ENCODE measurements at places on chromosomes 12 and 14.

- DNase-seq = no peak
Measured at GRCh38 chr14:67221248-67221981, 19.8 kb upstream of the PALS1 start.

DNA sequence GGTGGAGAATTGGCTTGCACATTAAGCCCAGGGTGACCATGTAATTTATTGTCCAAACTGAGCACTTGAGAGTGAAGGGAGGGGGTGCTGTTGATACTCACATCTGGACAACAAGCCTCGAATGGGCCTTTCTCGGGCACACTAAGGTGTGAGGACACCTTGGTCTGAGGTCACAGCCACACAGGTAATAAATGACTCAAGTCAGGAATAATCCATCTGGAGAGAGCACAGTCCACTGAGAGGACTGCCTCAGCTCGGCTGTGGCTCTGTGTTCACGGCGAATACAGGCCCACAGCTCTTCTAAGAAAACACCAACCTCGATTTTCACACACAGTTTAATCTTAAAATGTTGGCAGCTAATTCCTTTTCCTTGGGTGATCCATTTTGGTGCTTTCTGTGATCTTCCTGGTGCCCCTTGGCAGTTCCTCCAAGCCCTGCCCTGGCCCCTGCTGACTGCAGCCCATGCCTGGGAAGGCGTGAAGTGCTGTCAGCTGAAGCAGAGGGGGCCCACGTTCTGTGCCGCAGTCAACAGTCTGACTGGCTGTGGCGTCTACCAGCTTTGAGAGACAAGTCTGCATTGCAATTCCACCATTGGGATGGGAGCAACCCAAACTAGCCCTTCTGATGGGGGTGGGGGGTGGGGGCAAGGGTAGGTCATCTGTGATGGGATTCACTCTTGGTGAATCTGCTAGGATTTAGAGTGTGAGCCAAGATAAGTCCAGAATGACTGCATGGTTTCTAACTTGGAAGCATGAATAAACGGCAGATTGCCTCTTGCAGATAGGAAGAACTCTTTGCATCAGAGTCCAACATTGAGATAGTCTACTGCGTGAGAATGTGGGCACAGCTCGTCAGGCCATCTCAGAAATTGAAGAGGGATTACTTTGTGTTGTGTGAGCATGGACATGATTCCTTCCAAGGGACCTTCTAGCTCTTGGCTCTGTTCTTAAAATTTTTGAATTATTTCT lies 42.8 kb downstream of the ZNF664 start:
- DNase-seq = no peak

DNA sequence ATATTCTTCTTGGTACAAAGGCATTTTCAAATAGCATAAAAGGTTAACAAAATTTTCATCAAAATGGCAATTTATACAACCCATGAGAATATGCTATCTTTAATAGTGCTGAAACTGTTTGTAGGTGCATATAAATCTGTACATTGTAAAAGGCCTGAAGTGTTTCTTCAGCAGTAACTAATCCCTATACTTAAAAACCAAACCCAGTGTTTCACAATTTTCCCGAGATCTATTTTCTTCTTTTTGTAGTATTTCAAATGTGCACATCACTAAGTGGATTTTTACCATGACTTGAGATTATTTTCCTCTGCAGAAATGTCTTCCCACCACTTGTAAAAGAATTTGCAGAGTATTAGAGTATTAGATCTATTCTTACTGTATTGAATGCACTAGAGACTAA lies 76.5 kb downstream of the FERMT2 start:
- DNase-seq = no peak

GRCh38 chr14:106845286-106846087 lies 1319.1 kb downstream of the TMEM121 start:
- DNase-seq = no peak

DNA sequence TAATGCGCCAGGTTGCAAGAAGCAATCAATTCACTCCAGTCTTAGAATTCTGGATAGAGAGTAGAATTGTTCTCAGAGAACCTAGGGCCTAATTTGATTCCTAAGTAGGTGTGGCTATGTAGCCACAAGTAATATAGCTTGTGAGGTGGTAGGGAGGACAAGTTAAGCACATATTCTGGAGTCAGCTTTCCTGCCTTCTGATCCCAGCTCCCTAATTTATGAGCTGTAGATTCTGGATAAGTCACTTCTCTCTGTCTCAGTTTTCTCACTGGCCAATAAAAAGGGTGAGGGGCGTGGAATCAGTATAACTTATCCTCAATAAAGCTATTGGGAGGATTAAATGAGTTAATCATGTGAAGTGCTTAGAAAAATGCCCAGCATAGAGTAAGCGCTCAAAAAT lies 3.0 kb upstream of the SNW1 start:
- no peak for DNase-seq

DNA sequence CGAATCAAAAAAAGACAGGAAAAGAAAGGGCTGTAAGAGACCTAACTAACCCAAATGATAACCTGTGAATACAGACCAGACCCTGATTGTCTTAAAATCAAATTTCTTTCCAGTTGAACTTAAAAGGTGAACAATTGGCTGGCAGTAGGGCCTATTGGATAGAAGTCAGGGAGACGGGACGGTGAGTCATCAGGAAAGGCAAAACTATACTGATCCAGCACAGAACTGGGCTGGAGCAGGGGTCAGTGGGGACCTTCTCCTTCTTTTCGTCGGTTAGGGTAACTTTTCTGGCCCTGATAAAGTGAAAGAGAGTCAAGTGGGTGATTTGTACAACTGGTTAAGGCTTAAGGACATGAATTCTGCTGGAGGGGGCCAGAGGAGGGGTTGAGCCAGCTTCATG lies 84.9 kb upstream of the OTX2 start:
- no peak for DNase-seq

- DNase-seq = no peak
Measured at GRCh38 chr12:55982319-55982936, 8.6 kb downstream of the RAB5B start.

GRCh38 chr14:34094384-34094783 lies 143.5 kb upstream of the EGLN3 start:
- DNase-seq = no peak

GRCh38 chr12:117321572-117321971 lies 39.9 kb downstream of the NOS1 start:
- no peak for DNase-seq

DNA sequence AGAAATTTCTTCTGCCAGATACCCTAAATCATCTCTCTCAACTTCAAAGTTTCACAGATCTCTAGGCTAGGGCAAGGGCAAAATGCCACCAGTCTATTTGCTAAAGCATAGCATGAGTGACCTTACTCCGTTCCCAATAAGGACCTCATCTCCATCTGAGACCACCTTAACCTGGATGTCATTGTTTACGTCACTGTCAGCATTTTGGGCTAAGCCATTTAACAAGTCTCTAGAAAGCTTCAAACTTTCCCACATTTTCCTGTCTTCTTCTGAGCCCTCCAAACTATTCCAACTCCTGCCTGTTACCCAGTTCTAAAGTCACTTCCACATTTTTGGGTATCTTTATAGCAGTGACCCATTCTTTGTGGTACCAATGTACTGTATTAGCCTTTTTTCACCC lies 259.2 kb upstream of the KITLG start:
- DNase-seq = no peak

GRCh38 chr12:116672842-116673516 lies 64.9 kb downstream of the SPRING1 start:
- no peak for DNase-seq

- DNase-seq = peak; percentile 80
Measured at GRCh38 chr12:53500142-53500775, 824 bp upstream of the TARBP2 start.

GRCh38 chr12:33708935-33709334 lies 269.3 kb upstream of the SYT10 start:
- no peak for DNase-seq

DNA sequence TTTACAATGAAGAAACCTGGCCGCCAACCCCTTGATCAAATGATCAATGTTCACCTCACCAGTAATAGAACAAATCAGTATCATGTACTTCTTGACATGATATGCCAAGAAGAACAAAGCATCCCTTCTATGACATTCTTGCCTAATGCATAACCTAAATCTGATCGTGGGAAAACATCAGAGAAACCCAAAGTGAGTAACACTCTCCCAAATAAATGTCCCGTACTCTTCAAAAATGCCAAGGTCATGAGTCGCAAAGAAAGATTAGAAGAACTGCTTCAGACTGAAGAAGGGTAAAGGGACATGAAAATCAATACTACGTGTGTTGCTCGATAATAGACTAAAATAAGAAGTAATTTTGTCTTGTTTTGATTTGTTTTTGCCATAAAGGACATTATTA lies 11.4 kb upstream of the SLC25A3 start:
- no peak for DNase-seq

DNA sequence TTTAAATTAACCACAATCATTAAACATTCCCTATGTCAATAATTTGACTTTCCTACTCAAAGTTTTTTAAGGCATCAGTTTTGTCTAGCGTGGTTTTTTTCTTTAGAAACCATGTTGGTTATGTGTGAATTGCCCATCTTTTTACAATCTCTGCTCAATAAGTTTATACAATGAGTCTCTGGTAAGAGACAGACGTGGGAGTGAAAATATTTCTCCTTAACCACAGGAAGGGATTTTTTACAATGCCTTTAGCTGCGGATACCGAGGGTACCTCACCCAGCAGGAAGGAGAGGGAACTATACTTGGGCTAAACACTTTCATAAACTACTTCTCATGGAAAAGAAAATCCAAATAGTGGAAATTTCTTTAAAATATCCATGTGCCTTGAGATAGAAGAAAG lies 191.4 kb upstream of the BCL2L14 start:
- no peak for DNase-seq

GRCh38 chr12:69514111-69514510 lies 43.9 kb downstream of the FRS2 start:
- DNase-seq = no peak

DNA sequence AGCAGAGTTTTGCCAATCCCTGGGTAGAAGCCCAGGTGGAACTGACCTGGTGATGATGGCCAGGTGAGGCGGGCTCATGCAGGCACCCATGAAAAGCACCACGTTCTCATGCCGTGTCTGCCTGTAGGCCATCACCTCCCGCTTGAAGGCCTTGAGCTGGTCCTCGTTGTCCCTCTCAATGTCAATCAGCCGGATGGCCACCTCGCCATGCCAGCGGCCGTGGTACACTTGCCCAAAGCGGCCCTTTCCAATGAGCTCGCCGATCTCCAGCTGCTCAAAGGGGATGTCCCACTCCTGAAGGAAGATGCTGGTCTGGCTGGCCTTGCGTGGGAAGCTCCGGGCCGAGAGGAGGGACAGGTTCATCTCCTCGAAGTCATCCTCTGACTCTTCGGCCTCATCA lies 163.4 kb upstream of the NOS1 start:
- no peak for DNase-seq

DNA sequence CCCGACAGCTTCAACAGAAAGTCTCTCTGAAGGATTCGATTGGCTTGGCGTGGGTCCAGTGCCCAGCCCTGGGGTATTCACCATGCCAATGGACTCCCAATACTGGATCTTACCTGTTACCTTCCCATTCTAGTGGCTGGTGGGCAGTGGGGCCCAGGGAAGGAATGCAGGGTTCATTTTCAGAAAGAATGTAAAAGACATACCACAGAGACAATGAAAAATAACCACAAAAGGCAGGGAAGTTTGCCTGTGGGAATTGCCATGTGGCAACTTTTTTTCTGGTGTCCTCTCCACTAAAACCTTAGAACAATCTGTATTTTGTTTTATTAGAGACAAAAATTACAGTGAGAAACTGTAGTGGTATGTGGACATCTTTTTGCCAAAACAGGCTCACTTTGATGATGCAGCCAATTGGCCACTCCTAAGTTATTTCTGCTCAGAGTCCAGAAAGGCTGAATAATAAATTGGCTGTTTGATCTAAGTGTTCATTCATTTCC lies 55.2 kb downstream of the PTGER2 start:
- peak; percentile 27 for DNase-seq

DNA sequence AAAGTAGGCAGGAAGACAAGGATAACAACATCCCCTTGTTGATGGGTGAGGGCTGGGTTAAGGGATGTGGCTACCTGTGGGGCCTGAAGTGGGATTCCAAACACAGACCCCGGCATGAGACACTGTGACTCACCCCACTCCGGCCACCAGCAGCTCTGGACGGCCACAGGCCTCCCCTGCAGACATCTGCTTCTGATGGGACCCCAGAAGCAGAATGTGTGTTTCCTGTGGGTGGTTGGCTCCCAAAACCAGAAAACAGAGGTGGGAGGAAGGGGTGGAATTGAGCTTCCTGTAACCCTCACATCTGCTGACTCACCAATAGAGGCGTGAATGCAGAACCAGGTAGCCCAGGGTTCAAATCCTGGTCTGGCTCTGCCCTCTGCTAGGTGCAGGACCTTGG lies 216.6 kb upstream of the PWP1 start:
- no peak for DNase-seq

- no peak for DNase-seq
Measured at GRCh38 chr12:31246470-31246850, 79.5 kb downstream of the SINHCAF start.

DNA sequence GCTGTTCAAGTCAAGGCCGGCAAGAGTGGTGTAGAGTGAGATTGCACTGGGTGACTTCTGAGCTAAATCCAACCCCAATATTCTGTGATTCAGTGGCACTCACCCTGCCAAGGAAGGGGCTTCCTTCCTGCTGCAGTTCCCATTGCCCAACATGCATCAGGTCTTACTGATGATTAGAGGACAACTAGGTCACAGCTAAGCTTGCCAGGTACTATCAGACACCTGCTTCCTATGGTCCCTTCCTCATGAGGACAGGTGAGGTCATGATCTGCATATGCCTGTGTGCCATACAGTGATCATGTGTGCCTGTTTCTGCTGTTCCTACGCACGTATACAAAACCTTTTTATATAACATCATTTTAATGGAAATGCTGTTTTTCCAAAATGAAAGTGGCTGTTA lies 1.7 kb upstream of the CTDSP2 start:
- DNase-seq = no peak

DNA sequence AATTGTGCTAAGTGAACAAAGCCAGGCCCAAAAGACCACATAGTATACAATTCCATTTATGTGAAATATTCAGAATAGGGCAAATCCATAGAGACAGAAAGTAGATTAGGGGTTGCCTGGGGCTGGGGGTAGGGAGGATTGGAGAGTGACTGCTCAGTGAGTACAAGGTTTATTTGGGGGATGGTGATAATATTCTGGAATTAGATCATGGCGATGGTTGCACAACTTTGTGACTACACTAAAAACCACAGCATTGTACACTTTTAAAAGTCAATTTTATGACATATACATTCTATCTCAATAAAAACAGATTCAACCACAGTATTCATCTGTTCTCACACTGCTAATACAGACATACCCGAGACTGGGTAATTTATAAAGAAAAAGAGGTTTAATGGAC lies 68.7 kb upstream of the MAP1LC3B2 start:
- no peak for DNase-seq

DNA sequence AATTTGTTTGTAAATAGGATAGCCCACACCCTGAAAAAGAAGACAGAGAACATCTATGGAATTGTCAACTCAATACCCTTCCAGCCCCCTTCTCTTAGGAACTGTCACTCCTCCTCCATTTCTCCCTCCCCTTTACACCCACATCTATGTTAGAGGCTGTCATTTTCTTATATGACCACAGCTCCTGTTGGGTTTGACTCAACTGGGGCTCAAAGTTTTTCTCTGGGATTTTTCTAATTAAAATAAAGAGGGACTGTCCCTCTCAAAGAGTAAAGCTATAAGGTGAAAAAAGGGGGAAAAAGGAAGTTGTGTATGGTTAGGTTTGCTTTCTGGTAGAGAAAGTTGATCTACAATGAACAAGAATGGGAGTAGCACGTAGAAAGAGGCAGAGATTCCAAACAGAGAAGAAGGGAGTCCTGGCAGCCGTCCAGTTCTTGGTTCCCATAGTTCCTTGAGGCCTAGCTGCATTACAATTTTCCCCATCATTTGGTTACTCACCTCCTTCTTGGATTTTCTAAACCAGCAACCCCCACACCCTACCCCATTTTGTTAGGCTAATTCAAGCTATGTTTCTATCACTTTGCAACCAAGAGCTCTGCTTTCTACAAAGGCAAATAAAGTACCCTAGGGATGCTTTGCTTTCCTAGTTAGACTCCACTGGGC lies 44.3 kb upstream of the STK38L start:
- DNase-seq = no peak
